Glomerular endothelial cell (primary cell): ENCODE measurements at places on chromosomes 2 and 18.

- no peak for DNase-seq
Observed at GRCh38 chr2:112342067-112342550, 66.7 kb downstream of the ZC3H6 start.

DNA sequence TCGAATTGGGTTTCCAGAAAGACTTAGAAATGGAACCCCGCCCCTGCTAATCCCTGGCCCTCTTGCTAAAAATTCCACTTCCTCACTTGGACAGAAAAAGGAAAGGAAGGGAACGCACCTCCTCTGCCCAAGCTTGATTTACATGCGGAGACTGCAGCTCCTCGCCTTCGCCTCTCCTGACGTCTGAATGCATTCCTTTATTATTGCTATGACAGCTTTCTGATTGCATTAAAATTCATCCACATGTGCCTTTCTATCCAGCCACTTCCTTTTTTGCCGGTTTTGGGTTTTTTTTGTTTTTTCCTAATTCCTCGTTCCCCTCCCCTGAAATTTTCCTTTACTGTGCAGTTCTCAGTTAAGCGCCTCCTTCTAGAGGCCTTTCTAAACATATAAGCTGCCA is 287.8 kb downstream of the CELF4 start:
- no peak for DNase-seq

DNA sequence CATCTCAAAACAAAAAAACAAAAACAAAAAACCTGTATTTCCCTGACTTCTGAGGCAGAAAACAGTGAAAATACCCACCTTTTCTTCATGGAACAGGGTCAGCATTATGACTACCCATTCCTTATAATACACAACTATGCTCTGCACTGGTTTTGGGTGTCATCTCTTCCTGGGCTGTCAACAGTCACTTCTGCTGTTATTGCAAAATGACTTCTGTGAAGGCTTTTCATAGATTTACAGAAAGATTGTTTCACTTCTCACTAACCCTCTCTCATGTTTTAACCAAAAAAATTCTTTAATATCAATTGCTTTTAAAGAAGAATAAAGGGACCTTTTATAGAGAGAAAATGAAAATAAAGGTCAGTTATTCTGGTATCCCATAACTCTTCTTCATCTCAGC is 26.5 kb upstream of the PIK3C3 start:
- no peak for DNase-seq

DNA sequence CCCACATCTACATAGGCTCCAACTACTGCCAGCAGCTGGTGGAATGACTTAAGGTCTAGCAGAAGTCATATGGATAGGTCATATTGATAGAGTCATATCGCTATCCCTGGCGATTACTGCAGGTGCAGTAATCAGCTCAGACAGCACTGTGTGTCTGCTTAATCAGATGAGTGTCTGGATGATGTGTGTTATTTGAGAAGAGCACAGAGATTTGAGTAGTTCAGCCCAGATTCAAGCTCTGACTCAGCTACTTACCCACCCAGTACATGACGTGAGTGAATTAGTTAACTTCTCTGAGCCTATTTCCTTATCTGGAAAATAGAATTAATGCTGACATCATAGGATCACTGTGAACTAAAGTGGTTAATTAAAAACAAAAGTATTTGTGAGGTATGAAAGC is 78.9 kb downstream of the EHD3 start:
- DNase-seq, result no peak

DNA sequence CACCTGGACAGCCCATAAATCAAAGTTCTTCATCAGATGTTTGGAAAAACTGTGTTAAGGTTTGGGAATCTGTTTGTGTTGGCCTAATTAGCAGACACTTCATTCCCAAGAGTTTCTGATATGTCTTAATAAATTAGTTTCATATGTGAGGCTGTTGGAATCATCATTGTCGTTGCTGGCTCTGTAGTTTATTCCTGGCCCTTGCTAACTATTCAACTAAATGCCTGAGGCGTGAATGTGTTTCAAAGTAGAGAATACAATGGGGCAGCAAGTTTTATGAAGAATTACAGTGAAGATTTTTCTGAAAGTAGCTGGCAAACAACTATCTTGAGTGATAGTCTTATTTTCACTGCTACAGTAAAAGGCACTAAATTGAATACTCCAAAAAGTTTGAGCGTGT is 141.1 kb downstream of the PARD3B start:
- no peak for DNase-seq

GRCh38 chr2:178553047-178553446 is 72.8 kb downstream of the PLEKHA3 start:
- no peak for DNase-seq
